Non-pigmented ciliary epithelial cell (primary cell): ENCODE measurements at places on chromosomes 11 and 22.
A peak's percentile ranks its signal among the peaks of the same experiment; 100 is the strongest.

GRCh38 chr22:30245985-30246813 lies at the start of gene LIF:
LIF (minus strand) TSS chr22:30246759; CDS start chr22:30246695, 64 bp downstream.
- DNase-seq = no peak

- no peak for DNase-seq
Observed at GRCh38 chr11:64758330-64759079, 1.3 kb downstream of the PYGM start.

DNA sequence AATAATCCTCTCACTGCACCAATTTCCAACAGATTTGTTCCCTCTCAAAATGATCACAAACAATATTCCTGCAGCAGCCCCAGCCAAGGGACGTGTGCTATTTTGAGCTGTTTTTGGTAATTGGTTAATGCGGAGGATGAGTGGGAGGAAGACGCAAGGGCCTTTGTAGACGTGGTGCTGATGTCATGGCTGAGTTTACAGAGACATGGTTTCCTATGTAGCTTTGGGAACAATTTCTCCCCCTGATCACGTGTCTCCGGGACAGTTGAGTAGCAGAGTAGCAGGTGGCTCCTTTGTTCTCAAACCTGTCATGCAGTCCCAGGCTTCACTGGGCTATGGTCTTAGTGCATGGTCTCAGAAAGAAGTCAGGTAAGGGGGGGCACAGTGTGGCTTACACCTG lies 183.2 kb upstream of the NECTIN1 start:
- DNase-seq = no peak

DNA sequence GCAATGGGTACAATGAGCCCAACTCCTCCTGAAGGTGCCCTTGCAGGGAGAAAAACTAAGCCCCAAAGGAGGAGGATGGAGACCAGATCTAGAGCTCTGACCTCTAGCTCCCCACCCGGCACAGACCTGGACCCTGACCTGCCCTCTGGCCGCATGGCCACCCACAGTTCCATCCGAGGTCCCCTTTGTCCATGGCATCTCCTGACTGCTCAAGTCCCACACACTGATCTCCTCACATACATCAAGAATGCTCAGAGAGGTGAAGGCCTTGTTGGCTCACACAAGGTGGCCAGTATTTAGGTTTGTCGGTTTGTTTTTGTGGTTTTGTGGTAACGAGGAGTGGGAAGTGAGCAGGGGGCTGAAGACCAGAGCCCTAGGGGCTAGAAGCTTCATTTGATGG lies 423.5 kb upstream of the B3GAT1 start:
- DNase-seq = no peak

DNA sequence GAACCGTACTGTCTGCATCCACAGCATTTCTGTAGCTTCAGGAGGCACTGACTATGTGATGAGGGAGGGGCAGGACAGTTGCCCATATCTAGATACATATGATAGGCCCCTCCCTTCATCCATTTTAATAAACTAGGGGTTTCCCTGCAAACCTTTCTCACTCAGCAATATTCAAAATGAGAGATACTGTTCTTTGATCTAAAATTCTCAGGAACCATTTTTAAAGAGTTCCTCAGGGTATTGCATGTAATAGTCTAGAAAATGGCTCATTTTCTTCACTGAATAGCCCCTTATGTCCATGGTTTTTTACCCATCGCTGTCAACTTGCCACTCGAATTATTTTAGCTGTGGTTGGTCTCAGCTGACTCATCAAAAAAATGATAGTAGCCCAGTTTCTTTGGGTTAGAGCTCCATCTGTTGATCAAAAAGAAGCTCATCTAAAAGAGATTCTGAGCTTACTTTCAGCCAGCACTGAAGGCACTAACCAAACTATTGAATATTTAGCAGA lies 37.0 kb upstream of the DNAJB7 start:
- peak; percentile 31 for DNase-seq

- DNase-seq = no peak
Observed at GRCh38 chr22:44410451-44410991, 87.5 kb downstream of the RTL6 start.

- DNase-seq = no peak
Observed at GRCh38 chr11:117668321-117668751, 128.7 kb downstream of the DSCAML1 start.

DNA sequence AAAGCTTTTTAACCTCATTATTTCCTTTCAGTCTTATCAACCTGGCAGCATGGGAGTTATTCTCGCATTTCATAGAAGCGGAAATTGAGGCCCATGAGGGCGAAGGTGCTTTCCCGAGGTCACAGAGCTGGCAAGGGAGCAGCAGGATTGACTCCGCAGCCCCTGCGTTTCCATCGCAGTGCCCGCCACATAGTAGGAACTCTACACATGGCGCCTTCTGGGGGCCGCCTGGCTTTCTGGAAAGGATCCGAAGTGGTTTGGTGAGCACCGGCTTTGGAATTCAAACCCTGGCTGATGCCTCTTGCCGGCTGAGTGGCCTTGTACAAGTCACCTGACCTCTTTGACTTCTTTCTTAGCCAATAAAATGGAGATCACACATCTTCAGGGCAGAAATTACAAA lies 93.4 kb downstream of the CEP164 start:
- DNase-seq = no peak

GRCh38 chr11:120556797-120557196 lies 45.2 kb downstream of the GRIK4 start:
- DNase-seq = no peak

- no peak for DNase-seq
Observed at GRCh38 chr11:1938343-1939005, 8.7 kb upstream of the MRPL23 start.

GRCh38 chr11:65891219-65892136 lies 1.0 kb downstream of the CCDC85B start:
- no peak for DNase-seq

- no peak for DNase-seq
Observed at GRCh38 chr11:64186492-64187165, 658 bp downstream of the STIP1 start.

DNA sequence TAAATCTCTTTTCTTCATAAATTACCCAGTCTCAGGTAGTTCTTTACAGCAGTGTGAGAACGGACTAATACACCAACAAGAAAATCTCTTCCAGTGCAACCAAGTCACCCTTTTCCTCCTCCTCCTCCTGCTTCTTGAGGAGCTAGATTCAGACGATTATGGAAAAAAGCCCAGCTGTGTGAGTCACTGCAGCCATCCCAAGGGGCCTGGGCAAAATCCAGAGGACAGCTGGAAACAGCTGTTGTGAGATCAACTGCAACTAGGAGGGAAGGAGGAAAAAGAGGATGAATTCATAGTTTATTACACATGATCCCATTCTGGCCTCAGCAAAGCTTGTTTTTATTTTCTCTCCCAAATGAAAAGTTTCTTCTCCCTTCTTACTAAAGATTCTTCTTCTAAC lies 32.9 kb downstream of the RBFOX2 start:
- DNase-seq = peak; percentile 71

DNA sequence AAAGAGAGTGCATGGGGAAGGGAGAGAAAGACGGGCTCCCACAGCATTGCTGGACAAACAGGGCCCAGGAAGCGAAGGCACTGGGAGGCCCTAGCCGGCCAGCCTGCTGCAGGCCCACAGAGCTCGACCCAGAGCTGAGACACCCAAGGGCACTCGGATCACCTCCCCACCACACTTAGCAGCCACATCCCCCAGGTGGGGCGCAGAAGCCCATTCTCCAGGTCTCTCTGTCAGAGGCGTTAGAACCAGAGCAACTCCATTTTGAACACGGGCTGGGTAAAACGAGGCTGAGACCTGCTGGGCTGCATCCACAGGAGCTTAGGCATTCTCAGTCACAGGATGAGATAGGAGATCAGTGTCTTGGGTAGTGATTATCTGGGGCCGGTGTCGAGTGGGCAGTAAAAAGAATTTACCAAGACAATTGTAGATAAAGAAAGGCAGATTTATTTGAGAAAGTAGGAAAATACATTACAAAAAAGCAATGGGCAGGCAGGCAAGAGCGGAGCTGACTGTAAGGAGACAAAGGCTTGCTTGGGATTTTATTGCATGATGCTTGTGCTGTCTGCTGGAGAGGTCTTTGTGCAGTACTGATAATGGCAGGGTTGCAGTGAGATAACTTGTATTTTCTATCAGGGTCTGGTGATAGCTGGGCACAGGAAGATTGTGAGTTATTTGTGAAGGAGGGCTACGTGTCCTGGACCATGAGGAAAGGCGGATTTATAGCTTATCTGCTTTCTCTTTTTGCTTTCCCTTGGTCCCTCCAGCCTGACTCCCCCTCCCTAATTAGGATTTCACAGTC lies 13.4 kb upstream of the CAPN5 start:
- DNase-seq = no peak

DNA sequence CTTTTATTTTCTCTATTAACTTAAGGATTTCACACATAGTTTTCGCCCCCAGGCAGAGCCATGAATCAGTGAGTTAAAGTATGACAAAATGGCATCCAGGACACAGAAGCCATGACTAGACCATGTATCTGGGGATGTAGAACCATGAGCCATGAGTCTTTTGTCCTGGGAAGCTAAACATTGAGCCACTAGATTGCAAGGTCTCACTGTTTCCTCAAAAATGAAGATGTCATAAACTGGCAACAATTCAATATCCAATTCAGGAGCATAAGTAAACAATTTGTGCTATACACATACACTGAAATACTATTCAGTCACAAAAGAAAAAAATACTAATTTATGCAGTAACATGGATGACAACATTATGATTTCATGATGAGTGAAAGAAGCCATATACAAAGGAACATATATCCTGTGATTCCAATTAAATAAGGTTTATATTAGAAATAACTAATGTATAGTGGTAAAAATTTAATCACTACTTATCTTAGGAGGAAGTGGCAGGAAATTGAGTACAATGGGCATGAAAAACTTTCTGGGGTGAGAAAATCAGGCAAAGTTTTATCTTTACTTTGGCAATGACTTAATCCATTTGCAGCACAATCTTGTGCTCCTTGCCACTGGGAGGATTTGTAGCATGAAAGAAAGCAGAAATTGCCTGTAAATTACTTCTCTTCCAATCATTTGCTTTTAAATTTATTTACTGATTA lies 28.5 kb upstream of the CARD16 start:
- no peak for DNase-seq

GRCh38 chr11:61513143-61513765 lies 4.7 kb downstream of the LRRC10B start:
- DNase-seq = no peak

DNA sequence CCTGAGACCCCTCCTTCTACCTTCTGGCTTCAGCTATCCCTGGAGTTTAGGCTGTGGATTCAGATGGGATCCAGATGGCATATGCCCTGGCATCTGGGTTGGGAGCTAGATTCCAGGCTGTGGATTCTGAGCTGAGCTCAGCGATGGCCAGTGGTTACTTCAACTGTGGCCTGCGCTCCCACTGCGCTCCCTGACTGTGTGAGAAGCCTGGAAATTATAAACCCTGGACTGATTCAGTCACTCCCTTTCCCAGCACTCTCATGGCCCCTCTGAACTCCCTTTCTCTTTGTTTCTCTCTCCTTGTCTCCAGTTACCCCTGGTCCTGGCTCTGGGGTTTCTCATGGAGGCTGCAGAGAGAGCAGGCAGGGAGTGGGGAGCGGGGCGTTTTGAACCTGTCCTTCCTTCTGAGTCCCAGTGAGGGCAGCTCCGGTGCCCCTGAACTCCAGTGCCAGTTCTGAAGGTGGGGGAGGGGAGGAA lies 4.8 kb downstream of the ARHGEF17 start:
- no peak for DNase-seq

DNA sequence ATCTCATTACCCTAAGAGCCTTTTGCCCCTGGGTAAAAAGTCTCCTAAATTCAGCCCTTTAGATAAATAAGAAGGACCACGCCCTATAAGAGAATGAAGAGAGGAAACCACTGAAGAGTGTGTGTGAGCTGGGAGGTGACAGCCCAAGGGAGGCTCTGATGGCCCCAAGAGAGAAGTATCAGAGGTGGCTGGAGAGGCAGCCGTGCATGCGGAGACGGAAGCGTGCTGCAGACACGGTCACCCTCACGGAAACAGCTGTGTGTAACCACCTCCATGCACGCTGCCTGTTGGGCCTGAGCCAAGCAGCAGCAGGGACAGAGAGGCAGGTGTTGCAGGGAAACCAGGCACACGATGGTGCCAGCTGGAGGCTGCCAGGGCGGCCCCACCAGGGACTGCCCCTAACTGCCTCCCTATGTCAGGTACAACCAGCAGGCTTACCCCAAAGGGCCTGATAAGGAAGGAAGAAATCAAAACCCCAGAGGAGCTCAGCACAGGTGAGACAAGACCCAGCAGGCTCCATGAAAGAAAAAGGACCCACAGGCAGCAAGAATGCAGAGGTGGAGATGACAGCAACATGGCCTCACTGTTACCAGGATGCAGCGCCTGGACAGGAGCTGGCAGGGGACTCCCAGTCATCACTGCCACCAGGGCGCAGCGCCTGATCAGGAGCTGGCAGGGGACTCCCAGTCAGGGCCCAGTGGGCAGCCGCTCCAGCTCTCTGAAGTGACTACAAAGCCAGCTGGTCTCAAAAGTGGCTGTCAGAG lies 7.8 kb downstream of the LARGE2 start:
- no peak for DNase-seq

GRCh38 chr11:71186806-71187205 lies 65.6 kb downstream of the SHANK2 start:
- no peak for DNase-seq
